IPS DF 19.7 (cell line): ENCODE measurements at places on chromosomes 6 and 20.

- no peak for DNase-seq
Observed at GRCh38 chr6:11974089-11974488, 38.0 kb upstream of the HIVEP1 start.

GRCh38 chr6:1817033-1817761, 207.5 kb downstream of the FOXC1 start:
- DNase-seq = no peak

- no peak for DNase-seq
Observed at GRCh38 chr20:59406446-59406845, 106.0 kb downstream of the EDN3 start.

- DNase-seq = no peak
Observed at GRCh38 chr20:59018817-59019216, 412 bp upstream of the TUBB1 start.

DNA sequence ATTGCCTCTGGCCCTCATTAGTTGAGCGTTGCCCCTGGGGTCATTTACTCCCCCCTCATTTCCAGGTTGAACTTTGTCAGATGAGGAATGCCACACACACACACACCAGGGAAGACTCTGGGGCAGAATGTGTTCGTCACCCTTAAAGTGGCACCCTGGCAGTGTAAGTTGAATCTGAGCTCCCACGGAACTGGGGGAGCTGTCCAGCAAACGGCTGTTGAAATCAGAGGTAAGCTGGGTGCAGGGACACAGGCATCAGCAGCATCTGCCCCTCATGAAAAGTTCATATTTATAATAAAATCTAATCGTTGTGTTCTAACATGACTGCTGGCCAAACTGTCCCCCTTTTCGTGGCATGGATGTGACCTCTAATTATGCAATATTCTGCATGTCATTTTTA, 4.3 kb upstream of the MC3R start:
- DNase-seq = no peak
